ENCODE measurements at places on chromosomes 12 and 14.

GRCh38 chr12:62438098-62438692 lies 28.4 kb upstream of the MON2 start:
- DNase-seq: peak; percentile 54

DNA sequence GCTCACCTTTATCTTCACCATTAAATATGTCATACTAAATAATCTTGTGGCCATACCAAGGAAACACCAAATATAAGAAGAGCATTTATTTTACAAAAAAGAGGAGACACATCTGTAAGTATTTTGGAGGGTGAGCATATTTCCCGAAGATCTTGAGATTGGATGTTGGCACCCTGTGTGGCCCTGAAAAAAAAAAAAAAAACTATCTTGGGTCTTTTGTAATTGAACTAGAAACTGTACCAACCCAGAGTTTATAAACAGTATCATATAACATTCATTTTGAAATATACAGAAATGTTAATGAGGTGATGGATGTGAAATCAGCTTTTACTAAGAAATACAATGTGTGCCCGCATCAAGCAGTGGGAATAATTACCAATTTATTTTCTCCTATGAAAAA lies 104.0 kb upstream of the FRMD6 start:
- no peak for DNase-seq

DNA sequence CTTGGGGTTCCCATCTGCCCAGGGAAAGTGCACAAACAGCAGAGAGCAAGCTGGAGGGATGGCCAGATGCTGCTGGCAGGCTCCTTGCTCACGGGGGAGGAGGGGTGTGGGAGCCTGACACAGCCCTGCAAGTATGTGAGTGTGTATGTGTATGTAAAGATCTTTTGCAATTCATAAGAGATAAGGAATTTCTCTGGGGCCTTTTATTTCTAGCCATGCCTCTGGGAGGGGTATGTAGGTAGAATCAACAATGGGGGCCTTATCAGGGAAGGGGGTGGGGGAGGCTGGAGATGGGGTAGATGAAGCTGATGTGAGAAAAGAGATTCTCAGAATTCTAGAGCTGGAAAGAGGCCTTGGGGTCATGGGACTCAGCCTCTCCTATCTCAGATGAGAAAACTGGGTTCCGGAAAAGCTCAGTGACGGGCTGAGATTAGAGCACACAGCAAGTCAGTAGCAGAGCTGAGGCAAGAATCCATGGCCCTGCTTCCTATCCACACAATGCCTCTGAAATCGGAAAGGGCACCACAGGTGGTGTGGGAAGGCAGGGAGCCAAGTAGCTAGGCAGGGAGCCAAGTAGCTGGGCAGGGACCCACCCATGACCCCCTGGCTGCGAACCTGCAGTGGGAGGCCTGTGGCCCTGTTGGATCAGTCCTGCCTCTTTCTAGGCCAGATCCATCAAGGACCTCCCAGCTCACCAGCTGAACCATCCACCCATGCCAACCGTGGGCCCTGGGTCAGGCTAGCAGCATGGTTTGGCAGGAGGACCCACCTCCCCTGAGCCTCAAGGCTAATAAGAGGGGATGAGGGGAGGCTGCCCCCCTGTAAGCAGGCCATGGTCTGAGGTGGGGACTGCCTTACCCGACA lies 54.7 kb downstream of the PLEKHG3 start:
- peak; percentile 93 for DNase-seq

- DNase-seq: peak; percentile 33
Observed at GRCh38 chr12:98635657-98636323, 8.8 kb downstream of the IKBIP start.

DNA sequence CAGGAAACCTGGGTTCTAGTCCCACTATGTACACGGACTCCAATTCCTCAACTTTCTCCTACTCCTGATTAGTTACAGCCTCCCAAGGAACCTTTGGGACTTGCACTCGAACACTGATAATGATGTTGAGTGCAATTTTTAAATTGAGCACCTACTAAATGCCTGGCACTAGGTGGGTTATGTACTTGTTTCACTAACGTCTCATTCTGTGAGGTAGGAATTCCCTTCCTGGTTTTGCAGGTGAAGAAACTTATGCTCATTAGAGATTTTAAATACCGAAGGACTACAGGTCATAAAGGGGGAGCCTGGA lies 536 bp downstream of the PARPBP start:
- no peak for DNase-seq

DNA sequence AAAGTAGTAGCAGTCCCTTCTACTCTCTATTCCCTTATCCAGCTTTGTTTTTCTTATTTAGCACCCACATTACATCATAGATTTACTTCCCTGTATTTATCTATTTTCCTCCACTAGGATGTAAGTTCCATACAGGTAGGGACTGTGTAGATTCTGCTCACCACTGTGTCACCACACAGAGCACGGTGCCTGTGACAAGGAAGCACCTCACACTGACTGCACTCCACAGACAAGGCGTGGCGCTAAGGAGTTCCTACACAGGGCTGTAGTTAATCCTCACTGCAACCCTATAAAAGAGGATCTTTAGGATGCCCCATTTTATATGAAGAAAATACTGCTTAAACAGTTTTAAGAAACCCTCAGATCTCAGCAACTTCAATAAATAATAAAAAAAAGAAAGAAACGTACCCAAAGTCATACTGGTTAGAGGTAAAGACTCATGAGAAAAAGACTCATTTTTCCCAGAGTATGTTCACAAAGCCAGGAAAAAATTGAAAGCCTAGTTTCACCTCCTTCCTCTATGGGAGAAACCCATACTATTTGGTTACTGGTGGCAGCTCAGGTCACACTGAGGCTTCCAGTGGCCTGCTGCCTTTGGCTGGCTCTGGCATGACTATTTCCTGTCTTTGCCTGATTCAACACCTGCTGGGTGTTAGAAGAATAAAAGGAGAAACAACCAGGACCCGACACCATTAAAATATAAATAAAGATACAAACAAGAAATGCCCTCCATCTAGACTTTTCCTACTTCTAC lies 36.9 kb downstream of the RAD9B start:
- no peak for DNase-seq

DNA sequence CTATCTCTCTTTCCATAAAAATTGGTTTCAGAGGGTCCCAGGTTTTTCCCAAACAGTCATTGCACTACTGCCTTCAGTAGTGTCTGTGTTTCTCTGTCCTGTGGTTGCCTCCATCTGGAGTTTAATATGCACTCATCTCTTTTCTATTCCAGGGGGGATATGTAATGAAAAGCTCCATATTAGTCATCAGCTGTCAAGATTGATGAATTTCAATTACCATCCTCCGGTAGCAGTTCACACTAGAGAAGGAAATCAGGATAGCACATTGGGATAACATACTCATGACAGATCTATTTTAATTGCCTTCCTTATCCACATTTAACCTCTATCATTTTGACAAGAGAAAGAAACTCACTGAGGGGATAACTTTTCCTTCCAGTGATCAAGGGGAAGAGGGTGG lies 589.0 kb upstream of the SEL1L start:
- no peak for DNase-seq

DNA sequence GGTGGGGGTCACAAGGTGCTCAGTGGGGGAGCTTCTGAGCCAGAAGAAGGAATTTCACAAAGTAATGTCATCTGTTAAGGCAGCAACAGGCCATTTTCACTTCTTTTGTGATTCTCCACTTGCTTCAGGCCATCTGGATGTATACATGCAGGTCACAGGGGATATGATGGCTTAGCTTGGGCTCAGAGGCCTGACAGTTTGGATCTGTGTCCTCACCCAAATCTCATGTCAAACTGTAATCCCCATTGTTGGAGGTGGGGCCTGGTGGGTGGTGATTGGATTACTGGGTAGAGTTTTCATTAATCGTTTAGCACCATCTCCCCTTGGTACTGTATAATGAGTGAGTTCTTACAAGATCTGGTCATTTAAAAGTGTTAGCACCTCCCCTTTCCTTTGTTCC lies 36.4 kb downstream of the TESPA1 start:
- no peak for DNase-seq

GRCh38 chr14:105013150-105013785 lies 7.6 kb downstream of the CDCA4 start:
- peak; percentile 52 for DNase-seq

GRCh38 chr14:67690011-67690410 lies 5.6 kb downstream of the RDH11 start:
- no peak for DNase-seq

GRCh38 chr14:72457641-72458040 lies 436.3 kb downstream of the DPF3 start:
- DNase-seq: peak; percentile 84

- DNase-seq: no peak
Observed at GRCh38 chr14:103100281-103101121, 6.0 kb downstream of the EXOC3L4 start.

- no peak for DNase-seq
Observed at GRCh38 chr12:80707830-80708258, 410 bp downstream of the MYF6 start.

- DNase-seq: no peak
Observed at GRCh38 chr12:65838330-65838976, 14.2 kb downstream of the HMGA2 start.

- no peak for DNase-seq
Observed at GRCh38 chr14:24534286-24534685, 26.2 kb upstream of the CMA1 start.

DNA sequence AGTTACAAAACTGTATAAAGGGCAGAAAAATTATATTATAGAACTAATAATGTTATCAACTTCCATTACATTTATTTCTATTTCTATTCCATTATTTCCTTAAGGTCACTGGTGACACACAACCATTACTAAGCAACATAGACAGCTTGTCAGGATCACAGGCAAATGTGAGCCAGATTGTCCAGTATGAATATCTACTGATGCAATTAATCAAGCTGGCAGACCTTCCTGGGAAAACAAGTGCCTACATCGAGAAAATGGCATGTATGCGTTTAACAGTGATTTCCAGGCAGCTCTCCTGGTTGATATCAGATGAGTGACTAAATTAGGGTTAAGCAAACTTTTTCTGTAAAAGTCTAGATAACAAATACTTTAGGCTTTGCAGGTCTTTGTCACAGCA lies 36.9 kb upstream of the TSPAN8 start:
- DNase-seq: no peak

GRCh38 chr12:29428633-29429032 lies 47.7 kb upstream of the ERGIC2 start:
- peak; percentile 12 for DNase-seq

- DNase-seq: no peak
Observed at GRCh38 chr14:65191716-65192115, 89.4 kb upstream of the MAX start.

DNA sequence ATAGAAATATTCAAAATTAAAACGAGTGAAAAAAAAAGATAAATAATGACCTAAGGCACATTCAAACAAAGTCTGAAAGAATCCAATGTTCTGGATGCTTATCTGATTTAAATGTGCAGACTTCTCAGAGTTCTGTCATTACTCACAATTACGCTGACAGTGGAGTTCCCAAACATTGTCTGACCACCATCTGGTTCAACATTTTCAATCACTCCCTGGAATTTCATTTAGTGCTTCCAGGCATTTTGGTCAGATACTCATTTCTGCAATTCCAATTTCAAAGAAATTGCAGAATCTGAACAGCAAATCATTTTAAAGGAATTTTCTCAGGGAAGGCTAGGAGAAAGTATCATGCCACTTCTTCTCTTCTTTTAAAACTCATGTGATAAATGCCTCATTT lies 398.2 kb upstream of the PDE3A start:
- peak; percentile 52 for DNase-seq

GRCh38 chr12:32502693-32503502 lies 103.5 kb downstream of the FGD4 start:
- DNase-seq: peak; percentile 77

DNA sequence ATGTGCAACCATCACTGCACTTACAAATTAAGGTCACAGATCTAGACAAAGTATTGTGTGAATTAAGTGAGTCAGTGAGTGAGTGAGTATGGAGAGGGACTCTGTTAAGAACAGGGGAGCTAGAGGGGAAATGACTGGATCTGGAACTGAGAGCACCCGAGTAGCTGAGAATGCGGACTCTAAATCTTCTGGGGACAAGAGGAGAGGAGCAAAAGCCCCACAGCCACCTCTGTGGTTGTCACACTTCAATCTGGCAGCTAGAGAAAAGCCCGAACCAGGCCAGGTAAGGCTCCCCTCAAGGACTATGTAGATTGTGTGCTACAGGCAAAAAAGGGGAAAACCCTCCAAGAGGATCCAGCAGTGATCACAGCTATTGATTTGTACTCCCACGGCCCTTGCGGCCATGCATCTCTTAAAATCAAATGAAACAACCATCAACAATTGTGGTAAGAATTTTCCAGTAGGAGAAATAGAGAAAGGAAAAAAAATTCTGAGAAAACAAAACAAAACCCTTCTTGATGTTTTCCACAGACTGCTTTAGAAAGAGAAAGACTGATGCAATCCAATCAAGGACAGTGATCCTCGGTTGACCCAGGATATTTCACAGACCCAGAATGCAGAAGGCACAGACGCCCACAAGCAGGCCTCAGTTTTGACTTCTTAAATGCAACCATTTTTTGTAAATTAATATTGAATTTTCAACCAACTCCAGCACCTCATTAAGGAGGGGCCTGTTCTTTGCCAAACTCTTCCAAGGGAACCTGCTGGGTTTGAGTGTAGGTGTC lies 109.6 kb downstream of the SLC38A6 start:
- DNase-seq: peak; percentile 42

DNA sequence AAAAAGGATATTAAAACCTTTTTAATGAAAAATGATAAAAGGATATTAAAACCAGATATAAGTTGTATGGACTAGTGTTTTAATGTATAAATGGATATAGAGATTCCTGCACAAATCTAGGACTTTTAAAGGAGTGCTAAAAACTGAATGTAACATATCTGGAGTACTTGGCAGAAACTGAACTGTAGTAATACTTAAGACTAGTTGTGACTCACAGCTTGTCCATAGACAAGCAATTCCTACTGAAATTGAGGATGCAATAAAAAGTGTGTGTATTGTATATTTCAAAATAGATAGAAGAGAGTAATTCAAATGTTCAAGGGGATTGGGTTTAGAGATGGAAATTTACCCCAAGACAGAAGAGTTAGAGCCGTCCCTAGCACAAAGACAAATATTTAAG lies 59.6 kb downstream of the FBXO33 start:
- DNase-seq: peak; percentile 37

- no peak for DNase-seq
Observed at GRCh38 chr12:53670971-53671370, 4.9 kb downstream of the ATP5MC2 start.

DNA sequence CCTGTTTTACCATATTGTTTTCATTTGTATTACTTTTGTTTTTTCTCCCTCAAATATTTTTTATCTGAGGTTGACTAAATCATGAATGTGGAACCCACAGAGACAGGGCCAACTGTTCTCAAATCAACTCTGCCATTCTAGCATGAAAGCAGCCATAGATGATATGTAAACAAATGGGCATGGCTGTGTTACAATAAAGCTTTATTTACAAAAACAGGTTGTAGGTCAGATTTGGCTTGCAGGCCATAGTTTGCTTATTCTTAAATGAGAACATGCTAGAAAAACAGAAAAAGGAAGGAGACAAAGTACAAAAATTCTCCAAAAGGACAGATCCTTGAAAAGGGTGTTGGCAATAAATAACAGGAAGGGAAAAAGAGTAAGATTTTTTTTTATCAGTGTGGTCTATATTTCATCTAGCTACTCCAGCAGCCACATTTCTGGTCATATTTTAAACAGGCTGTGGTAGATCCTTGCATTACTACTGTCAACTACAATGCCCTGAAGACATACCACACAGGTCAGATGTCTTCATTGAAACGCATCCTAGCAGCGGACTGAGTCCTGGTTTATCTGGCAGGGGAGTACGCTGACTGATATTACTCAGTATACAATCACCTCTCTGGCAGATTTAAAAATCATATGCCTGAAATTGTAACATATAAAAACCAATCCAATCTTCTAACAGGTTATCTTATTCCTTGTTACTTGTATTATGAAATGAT lies 42.9 kb downstream of the SPPL3 start:
- DNase-seq: no peak

Measured in AG20443 (cell line).